Kidney epithelial cell (primary cell): ENCODE measurements at places on chromosomes 4 and X.
A peak's percentile ranks its signal among the peaks of the same experiment; 100 is the strongest.

- no peak for DNase-seq
Observed at GRCh38 chrX:139179592-139179991, 350.9 kb upstream of the F9 start.

DNA sequence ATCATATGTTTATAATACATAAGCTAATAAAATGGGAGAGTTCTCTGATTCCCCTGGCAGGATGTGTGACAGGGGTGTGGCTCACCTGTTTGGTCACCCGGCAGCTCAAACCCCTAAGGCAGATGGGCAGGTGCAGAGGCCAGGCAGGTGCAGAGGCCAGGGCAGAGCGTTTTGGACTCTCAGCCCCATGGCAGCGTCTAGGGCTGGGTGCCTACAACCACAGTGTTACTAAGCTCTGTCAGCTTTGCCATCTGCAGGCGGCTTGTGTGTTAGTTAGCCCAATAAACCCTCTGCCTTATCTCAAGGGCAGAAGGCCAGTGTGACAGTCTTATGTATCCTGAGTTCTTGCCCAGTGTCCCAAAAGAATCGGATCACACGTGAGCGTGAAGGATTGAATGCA lies 54.0 kb upstream of the UGT2B15 start:
- DNase-seq = no peak

- peak; percentile 2 for DNase-seq
Observed at GRCh38 chrX:42143866-42144592, 220.7 kb upstream of the CASK start.

- no peak for DNase-seq
Observed at GRCh38 chrX:8914681-8915080, 113.5 kb upstream of the FAM9A start.

DNA sequence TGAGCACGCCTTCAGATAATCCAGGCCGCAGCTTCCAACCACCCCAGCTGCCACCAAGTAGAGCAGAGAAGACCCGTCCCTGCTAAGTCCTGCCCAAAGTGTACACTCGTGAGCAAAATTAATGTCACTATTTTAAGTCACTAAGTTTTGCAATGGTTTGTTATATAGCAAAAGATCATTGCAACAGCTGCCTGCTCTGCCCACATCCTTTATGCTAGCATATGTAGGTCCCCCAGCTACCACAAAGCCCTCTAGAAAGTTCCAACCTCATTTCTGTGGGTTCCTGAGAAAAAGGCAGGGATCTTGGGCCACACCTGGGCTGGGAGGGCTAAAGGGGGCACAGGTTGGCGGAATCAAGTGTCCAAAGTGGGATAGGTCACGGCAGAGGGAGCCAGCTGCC lies 346.9 kb downstream of the BCOR start:
- DNase-seq = no peak

- peak; percentile 50 for DNase-seq
Observed at GRCh38 chr4:21656832-21657231, 291.7 kb downstream of the KCNIP4 start.

- no peak for DNase-seq
Observed at GRCh38 chr4:21195682-21196081, 495.4 kb downstream of the PACRGL start.
